ENCODE measurements at places on chromosomes 7 and 10.

- DNase-seq: no peak
Observed at GRCh38 chr10:33681595-33681994, 347.1 kb upstream of the NRP1 start.

DNA sequence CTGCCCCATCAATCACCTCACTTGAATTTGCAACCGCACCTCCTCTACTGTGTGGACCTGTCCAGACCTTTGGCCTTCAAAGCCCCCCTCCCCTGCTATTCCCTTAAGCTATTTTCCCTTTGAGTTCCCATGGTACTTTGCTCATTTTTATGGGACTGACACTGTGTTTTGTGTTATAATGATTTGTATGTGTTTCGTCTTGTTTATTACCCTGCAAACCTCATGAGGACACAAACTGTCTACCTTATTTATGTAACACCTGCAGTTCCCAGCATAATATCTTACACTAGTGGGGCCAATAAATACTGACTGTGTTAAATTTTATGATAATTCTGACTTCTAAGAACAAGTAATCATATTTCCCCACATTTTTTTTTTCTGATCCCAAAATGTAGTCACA lies 70.6 kb downstream of the CLEC2L start:
- no peak for DNase-seq

GRCh38 chr10:70982443-70982842 lies 94.1 kb upstream of the PCBD1 start:
- DNase-seq: no peak

DNA sequence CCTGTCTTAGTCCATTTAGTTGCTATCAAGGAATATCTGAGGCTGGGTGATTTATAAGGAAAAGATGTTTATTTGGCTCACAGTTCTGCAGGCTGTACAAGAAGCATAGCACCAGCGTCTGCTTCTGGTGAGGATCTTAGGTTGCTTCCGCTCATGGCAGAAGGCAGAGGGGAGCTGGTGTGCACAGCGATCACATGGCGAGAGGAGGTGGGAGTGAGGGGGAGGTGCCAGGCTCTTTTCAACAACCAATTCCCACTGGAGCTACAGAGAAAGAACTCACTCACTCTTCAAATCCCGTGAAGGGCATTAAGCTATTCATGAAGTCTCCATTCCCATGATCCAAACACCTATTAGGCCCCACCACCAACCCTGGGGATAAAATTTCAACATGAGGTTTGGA lies 371.6 kb downstream of the SH2D4B start:
- no peak for DNase-seq

- no peak for DNase-seq
Observed at GRCh38 chr10:23522345-23522744, 83.5 kb downstream of the OTUD1 start.

- no peak for DNase-seq
Observed at GRCh38 chr10:92464364-92464763, 109.5 kb downstream of the IDE start.

DNA sequence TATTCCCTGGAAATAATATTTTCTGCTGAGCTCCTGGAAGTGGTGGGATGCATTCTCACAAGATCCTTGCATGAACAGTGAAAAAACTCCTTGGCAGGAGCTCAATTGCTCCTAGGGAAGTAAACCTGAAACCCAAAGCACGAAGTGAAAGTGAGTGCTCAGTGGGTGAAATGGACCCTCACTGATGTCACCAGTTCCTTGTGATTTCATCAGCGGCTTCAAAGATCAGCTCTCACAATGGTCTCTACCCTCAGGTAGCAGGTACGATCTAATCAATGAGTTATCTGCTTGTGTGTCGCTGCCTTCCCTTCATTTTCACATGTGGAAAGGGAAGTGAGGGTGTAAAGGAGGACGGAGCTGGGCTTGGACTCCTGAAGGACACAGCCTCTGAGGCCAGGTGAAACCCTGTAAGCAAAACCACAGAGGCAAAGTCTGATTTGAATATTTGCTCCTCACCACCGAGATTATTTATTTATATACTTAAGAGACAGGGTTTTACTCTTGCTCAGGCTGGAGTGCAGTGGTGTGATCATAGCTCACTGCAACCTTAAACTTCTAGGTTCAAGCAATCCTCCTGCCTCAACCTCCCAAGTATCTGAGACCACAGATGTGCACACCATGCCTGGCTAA lies 255.4 kb upstream of the LYZL1 start:
- no peak for DNase-seq

DNA sequence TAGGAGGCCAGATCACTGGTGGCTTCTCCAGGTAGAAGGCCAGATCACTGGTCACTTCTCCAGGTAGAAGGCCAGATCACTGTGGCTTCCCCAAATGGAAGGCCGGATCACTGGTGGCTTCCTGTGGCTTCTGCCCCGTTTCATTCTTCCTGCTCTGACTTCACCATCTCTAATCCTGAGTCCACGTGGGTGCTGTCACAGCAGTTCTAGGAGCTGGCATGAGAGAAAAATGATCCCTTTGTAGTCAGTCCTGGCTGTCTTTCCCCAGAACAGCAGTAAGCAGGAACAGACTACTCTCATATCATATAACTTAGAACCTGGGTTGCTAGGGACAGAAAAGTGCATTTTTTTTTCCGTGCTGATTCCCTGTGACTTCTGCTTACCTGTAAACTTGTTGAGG lies 90.9 kb downstream of the ACTR3B start:
- DNase-seq: no peak

DNA sequence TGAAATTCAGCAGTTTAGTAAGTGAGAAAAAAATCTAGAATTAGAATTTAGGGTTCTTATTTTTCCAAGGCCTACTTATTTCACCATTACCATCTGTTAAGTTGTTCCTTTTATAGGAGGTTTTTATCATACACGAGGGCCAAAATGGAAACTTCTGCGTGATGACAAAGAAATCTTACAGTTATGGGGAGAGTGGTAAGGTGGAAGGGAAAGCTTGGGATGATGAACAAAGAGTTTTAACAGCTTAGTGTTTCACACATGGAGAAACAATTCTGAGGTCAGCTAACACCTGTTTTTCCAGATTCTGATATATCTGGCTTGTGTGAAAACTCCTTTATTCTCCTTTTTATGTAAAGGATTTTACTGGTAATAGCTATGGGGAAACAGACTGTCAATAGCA lies 49.8 kb upstream of the SEMA3C start:
- no peak for DNase-seq

DNA sequence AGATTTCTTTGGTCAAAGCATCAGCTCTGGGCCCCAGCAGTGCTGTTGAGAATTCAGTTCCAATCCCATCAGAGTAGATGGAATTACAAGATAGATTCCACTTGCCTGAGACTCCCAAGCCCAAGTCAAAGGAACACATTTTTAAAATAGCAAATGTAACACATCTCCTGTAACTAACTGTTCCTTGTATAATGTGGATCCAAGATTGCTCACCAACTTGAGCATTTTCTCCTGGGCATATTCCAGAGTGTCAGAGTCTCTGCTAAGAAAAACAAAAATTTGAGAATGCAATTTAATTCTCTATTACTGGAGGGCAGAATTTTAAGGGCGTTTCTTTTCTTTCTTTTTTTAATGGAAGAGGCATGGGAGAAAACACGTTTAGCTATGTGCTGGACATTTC lies 136.7 kb downstream of the NEBL start:
- no peak for DNase-seq

DNA sequence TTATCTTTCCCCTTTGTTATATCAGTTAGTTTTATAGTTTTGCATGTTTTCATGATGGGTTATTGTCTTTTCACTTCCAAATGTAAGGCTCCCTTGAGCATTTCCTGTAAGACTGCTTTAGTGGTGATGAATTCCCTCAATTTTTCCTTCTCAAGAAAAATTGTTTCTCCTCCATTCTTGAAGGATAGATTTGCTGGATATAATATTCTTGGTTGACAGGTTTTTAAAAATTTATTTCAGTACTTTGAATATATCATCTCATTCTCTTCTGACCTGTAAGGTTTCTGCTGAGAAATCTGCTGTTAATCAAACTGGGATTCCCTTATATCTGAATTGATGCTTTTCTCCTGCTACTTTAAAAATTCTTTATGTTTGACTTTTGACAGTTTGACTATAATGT lies 33.3 kb downstream of the SCART1 start:
- no peak for DNase-seq

- no peak for DNase-seq
Observed at GRCh38 chr7:148664324-148664723, 34.4 kb upstream of the CUL1 start.

GRCh38 chr10:7243873-7244272 lies 167.0 kb downstream of the SFMBT2 start:
- no peak for DNase-seq

DNA sequence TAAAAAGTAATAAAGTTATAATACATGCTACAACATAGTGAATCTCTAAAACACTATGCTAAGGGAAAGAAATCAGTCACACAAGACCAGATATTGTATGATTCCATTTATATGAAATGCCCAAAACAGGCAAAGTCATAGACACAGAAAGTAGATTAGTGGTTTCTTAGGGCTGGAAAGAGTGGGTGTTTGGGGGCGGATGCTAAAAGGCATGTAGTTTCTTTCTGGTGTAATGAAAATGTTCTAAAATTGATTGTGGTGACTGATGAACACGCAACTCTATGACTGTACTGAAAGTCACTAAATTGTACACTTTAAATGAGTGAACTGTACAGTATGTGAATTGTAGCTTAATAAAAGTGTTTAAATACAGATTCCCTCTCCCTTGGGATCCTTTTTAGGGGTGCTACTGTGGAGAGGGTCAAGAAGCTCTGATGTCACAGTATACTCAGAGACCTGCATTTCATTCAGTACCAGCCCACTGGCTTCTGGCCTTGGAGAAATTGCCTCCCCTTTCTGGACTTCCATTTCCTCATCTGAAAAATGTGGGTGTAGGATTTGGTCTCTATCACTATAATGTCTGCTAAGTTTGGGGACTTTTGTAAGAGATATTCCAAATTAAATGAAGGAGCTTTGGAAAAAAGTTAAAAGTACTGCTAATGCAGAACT lies 46.4 kb downstream of the AOAH start:
- DNase-seq: no peak

- no peak for DNase-seq
Observed at GRCh38 chr7:105210721-105211205, 178.0 kb downstream of the SRPK2 start.

DNA sequence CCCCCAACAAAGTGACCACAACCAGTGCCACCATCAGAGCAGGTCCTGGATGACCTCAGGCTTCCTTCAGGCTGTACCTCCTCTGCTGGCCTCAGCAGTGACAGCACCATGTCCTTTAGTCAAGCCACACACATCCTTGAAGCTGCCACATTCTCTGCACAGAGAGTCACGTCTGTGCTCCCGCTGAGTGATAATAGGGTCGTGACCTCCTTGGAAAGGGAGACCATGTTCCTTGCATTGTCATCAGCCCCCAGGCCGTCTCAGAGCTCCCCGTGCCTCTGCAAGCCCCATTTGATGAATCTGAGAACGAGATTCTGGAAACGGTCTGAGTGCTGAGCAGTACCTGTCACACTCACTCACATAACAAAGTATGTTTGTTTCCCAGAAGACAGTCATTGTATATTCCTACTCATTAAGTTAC lies 106.5 kb upstream of the PRR15 start:
- no peak for DNase-seq

DNA sequence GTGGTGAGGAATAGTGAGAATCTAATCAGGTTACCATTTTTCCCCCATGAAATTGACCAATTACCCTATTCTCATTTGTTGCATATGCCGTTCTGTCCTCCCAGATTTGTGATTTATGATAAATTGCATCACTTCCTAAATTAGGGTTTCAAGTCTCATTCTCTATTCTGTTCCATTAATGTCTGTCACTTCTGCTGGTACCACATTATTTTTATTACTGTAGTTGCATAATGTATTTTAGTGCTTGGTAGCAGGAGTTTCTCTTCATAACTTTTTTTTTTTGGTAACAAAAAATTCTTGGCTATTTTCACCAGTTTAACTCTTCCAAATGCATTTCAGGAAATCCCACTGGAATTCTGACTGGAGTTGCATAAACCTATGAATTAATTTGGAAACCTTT lies 44.0 kb upstream of the FAM133B start:
- no peak for DNase-seq

DNA sequence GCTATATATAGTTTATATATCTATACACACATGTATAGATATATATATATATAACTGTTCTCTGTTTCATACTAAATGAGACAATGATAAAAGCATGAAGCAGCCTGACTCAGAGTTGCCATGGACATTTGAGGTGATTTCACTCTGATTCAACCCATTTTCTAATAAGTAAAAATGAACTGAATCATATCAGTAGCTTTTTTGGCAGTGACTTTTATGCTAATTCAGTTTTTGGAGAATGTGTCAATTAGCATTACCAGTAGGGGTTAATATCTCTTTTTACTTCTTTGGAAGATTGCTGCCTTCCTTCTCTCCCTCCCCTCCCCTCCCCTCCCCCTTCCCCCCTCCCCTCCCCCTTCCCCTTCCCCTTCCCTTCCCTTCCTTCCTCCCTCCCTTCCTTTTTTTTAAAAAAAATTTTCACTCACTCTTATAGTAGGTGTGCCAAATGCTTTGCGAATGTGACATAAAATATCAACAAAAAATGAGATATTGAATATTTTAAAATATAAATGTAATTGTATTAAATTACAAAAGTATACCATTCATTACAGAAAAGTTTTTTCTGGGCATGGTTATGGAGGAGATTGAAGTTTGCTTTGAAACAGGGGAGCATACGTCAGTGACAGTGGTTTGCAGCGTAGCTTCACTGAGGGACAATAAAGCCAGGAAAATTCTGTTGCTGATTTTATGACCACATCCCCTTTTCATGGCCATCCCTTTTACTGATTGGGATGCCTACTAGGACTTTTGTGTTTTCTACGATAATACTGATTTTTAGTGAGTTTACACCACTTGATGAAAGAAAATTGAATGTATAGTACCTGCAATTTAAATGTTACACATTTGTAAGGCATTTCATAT lies 64.0 kb upstream of the KLF6 start:
- no peak for DNase-seq

- no peak for DNase-seq
Observed at GRCh38 chr7:122588621-122589020, 110.3 kb downstream of the RNF133 start.

DNA sequence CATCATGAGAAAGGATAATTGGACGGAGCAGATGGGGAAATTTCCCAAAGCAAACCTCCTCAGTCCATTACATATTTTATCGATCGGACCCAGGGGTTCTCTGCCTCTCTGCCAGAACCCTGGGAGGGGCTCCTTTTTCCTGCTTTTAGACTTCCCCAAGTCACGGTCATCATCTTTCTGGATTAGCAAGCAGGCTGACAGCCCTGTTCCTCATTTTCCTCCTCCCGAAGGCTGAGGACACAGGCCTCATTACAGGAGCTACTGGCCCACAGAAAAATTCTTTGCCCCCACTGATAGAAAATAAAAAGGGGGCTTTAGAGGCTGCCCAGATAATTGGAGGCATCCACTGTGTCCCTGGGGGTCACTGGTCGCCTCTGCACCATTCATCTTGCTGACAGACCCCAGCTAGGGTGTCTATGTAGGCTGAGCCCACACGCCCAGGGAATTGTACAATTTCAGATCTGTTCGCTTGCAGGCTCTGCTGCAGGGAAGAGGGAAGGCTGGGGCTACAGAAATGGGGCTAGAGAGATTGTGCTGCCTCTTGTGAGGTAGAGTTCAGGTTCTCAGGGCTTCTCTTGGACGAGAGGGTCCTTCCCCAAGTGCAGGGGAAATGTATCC lies 125.7 kb upstream of the SDK1 start:
- DNase-seq: no peak

GRCh38 chr7:142898377-142899170 lies 13.0 kb upstream of the TRPV6 start:
- DNase-seq: no peak

Measured in BJ (cell line).